AML-193 (cell line): ENCODE measurements at places on chromosomes 2 and 18.

DNA sequence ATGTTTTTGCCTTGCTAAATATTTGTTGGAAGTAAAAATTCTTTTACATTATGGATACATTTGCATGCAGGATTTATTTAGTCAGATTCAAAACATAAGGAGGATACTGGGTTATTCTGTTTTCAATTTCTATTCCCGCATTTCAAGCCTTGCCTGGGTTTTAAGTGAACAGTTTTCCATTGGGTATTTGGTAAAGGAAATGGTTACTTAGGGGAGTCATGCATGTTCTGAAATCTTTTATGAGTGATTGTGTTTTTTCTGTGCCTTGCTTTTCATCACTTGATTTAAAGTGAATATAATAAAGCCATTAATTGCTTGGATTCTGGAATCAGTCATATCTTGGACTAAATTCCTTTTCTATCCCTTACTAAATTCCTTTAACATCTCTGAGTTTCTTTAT is 12.0 kb upstream of the SP9 start:
- DNase-seq = no peak

DNA sequence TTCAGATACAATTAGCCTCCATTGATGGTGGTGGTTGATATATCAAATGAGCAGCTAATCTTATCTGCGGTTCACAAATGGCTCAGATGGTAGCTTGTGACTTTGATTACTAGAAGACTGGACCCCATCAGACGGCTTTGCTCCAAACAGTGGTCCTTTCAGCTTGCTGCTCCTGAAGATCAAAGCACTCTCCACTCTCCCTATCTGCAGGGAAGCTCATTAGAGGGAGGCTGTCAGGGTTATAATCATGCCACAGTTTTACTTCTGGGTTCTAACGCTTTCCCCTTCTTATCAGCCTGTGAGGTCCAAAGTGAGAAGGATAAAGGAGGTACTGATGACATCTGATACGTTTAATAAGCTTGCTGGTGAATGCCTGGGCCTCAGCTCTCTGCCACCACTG is 247.1 kb upstream of the NT5C1B start:
- no peak for DNase-seq

DNA sequence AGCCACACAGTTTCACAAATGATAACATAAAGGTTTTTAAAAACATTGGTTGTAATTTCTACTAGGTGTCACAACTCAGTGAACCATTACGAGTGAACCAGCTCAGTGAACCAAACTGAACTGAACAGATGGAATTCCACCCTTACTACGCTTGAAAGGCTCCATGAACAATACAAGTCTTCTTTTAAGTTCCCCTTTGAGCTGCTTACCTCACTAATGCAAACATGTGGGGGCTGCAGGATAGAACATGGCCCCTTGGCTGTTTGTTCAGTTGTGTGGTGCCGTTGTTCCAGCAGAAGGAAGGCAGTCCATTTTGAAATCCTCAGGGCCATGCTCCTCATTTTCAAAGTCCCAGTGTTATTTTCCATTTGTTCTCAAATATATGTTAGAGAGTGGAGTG is 30.7 kb upstream of the KLHL14 start:
- DNase-seq = no peak

GRCh38 chr2:176491172-176491904 is 222.1 kb downstream of the MTX2 start:
- DNase-seq = no peak

- DNase-seq = no peak
These were observed 147.0 kb downstream of the TCF4 start for GRCh38 chr18:55440988-55441387.

- no peak for DNase-seq
These were observed 386.4 kb downstream of the THSD7B start for GRCh38 chr2:137151731-137152130.

GRCh38 chr2:123485056-123485455 is 540.0 kb upstream of the CNTNAP5 start:
- no peak for DNase-seq

DNA sequence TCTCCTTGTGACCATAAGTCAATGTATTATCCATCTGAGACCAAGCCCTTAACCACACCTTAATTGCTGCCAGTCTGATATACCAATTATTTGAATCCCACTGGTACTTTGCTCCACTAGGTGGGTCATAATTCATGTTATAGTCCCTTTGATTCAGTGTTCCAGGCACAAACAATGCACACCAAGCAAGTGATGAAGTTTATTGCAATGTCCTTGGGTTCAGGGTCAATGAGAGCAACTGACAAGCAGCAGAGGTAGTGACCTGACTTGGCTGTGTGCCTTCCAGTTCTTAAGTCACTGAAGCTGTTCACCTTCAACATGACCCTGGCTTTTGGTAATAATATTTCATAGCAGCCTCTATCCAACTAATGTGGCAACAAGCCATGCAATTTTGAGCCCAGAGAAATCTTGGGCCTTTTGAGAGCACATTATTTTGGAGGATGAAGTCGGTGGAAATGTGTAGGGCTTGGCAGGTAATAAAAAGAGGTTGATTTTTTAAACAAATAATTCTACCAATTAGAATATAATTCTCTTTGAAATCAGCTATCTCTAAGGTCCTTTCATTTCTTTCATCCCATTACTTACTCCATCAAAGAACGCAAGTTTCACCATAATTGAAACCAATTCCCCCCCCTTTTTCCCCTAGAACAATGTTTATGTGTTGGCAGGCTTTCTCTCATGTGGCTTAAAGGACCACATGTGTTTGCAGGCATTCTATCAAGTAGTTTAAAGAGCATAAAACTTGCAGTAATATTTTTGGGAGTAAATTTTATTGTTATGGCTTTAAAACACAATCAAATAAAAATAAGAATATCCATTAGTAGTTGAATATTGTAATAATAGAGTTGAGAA is 3.1 kb upstream of the CPO start:
- no peak for DNase-seq

DNA sequence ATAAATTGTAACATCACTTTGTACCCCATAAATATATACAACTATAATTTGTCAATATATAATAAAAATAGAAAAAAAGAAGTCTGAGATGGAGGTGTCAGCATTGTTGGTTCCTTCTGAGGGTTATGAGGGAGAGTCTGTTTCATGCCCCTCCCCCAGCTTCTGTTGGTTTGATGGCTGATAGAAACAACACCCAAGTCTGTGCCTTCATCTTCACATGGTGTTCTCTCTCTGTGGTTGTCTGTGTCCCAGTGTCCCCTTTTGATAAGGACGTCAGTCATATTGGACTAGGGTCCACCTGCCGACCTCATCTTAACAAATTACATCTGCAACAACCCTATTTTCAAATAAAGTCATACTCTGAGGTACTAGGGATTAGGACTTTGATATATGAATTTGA is 20.3 kb upstream of the EHBP1 start:
- no peak for DNase-seq

- no peak for DNase-seq
These were observed 677.0 kb downstream of the NYAP2 start for GRCh38 chr2:226076529-226076928.

DNA sequence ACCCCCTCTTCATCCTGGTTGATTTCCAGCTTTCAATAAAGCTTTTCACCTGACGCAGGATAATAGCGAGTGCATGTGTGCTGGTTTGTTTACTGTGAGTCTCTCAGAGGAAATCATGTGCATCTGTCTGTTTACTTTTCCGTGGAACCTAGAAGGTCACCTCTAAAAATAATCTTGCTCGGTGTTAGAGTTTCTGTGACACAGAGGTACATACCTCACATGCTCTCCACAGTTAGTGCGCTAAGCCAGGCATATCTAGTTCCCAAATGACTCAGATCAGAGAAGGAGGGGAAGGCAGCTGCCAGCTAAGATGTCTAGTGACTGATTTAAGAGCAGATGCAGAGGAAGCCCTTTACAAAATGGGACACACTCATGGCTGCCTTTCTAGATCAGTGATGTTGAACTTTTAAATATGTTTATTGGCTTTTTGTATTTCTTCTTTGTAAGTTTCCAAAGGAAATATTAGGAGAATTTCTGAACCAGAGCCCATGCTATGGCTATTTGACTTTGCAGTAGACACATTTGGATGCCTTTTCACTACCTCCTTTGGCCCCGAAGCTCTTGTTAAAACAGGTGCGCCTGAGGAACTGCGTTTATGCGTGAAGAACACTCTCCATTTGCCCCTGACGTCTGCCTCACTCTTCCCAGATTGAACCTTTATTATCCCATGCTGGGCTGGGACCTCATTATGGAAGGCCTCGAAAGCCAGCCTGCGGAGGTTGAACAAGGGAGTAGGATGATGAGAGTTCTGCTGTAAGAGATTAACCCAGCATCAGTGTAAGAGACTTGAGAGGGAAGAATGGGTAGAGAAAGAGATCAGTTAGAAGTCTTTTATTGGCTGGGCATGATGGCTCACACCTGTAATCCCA is 145.6 kb downstream of the FAM161A start:
- DNase-seq = no peak

GRCh38 chr2:104859291-104859765 is 5.4 kb downstream of the POU3F3 start:
- no peak for DNase-seq

DNA sequence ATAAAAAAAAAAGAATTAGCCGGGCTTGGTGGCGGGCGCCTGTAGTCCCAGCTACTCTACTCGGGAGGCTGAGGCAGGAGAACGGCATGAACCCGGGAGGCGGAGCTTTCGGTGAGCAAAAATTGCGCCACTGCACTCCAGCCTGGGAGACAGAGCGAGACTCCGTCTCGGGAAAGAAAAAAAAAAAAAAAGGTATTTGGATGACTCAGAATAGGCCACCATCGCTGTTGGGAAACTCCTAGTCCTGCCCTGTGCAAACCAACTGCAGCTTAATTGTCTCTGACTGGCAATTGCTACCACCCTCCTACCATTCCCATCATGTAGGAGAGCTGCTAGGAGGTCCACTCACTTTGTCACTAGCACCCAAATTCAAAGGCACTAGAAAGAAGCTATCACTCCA is 43.5 kb downstream of the ATP8B1 start:
- DNase-seq = no peak

GRCh38 chr18:68440433-68440832 is 274.5 kb downstream of the TMX3 start:
- DNase-seq = no peak

DNA sequence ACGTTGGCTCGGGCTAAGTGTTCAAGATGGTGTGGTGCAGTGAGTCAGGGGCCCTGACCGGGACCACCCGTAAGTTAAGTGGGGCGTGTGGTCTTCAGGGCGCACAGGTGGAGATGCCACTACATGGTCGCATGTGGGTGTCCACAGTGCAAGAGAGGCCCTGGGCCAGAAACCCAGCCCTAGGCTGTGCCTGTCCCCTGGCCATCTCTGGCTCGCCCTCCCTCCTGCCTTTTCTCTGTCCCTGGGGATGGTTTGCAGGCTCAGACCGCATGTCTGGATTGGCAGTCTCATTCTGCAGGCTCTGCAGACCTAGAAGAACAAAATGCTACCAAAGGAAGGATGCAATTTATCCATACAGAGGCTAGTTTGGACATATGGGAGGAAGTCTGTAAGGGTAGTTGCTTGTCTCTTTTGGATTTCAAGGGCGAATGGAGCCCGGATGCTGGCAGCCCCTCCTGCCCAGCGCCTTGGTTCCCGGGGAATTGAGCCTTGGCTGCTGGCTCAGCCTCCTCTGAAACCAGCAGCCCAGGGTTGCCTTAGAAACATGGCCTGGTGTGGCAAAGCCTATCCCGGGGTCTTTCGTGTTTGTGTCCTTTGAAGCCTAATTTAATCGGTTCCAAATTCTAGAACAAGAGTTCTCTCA is 417.5 kb upstream of the HS6ST1 start:
- no peak for DNase-seq
